ENCODE measurements at places on chromosomes 12 and 14.
A peak's percentile ranks its signal among the peaks of the same experiment; 100 is the strongest.

GRCh38 chr12:124750149-124750656 lies 113.5 kb downstream of the SCARB1 start:
- DNase-seq = no peak
- H3K27me3 ChIP-seq = peaks cover 31% of the 10 kb centered on the region
- H3K4me3 ChIP-seq = no peak overlapping the region

DNA sequence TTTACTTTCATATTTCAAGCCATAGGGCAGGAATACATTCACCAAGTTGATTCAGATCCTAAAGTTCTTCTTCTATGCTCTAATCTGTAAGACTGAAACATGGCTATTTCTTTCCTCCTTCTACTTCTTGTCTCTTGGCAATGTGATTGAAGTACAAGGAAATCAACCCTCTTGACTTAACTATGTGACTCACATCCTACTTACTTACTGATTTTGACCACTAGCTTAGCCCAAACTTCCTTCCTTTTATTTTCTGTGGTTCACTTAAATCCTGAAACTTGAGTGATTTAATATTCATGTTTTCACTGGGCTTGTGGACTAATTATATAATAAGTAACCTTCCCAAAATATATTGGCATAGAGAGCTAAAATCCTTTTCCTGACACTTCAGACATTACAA lies 111.2 kb upstream of the NOVA1 start:
- H3K36me3 ChIP-seq = no peaks in the 10 kb centered on the region
- H3K27me3 ChIP-seq = peaks cover 4% of the 10 kb centered on the region
- no peaks in the 10 kb centered on the region for H3K4me1 ChIP-seq
- H3K27ac ChIP-seq = no peak overlapping the region
- no peak for DNase-seq
- H3K4me3 ChIP-seq = no peak overlapping the region

DNA sequence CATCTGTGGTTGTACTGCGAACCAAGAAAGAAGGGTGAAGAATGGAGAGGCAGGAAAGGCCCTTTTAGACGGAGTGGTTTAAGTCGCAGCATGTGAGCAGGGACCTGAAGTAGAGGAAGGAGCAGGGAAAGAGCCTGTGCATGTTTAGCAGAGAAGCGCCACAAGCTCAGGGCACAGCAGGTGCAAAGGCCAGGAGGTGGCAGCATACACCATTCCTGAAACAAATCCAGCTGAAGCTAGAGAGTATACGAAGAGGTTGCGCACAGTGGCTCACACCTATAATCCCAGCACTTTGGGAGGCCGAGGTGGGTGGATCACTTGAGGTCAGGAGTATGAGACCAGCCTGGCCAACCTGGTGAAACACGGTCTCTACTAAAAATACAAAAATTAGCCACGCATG lies 49.9 kb downstream of the HELB start:
- no peak overlapping the region for H3K4me3 ChIP-seq
- no peak overlapping the region for H3K27ac ChIP-seq
- peak; percentile 20 for DNase-seq
- no peaks in the 10 kb centered on the region for H3K27me3 ChIP-seq

GRCh38 chr12:108360487-108360886 lies 21.4 kb upstream of the CMKLR1 start:
- H3K36me3 ChIP-seq = no peaks in the 10 kb centered on the region
- H3K27me3 ChIP-seq = no peaks in the 10 kb centered on the region
- H3K4me3 ChIP-seq = no peak overlapping the region
- no peak for DNase-seq

DNA sequence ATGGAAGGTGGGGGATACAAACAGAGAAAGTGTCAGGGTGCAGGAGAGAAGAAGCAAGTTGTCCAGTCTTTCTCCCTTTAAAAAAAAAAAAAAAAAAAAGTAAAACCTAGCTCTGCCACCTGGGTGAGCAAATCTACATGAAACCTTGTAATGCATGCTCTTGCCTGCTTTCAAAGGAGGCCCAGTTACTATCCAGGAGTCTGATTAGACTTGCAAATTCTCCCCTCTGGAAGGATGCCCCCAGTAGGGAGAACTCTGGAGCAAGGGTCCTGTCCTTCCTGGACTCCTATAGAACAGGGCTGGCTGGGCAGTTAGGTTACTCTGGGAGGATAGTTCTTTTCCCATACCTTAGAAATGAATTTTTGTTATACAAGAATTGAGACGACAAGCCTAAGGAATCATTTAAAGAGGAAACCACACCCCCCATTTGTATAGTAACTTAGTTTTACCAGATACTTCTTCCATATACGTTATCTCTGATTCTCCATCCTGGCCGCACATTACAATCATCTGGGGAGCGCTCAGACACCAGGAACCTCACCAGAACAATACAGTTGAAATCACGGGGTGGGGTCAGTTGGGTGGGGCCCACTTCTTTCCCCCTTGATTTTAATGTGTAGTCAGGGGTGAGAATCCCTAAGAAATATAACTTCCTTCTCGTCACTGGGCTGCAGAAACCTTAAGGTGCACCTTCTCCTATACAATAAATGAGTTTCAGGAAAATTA lies 30.5 kb downstream of the RAB35 start:
- H3K4me1 ChIP-seq = peaks cover 35% of the 10 kb centered on the region
- DNase-seq = no peak
- H3K36me3 ChIP-seq = no peaks in the 10 kb centered on the region

DNA sequence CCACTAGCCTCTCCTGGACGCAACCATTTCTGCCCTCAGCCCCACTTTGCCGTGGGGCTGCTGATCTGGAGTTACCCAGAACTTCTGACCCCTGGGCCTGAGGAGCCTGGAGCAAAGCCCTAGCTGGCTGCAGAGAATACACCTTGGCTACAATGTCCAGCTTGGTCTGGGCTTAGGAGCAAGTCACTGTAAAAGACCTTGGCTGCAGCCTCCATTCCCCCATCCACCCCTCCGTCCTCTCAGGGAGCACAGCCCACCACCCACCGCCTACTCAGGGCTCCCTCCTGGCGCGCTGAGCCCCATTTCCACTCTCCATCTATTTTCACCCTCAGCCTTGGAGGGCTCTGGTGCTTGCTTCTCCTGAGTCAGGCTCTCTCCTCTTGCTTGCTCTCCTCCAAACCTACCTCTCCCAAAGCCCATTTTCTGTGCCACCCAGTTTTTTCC lies 42.9 kb downstream of the ERH start:
- DNase-seq = no peak
- H3K36me3 ChIP-seq = no peaks in the 10 kb centered on the region
- H3K27me3 ChIP-seq = peaks cover 23% of the 10 kb centered on the region
- no peak overlapping the region for H3K27ac ChIP-seq
- no peak overlapping the region for H3K4me3 ChIP-seq

DNA sequence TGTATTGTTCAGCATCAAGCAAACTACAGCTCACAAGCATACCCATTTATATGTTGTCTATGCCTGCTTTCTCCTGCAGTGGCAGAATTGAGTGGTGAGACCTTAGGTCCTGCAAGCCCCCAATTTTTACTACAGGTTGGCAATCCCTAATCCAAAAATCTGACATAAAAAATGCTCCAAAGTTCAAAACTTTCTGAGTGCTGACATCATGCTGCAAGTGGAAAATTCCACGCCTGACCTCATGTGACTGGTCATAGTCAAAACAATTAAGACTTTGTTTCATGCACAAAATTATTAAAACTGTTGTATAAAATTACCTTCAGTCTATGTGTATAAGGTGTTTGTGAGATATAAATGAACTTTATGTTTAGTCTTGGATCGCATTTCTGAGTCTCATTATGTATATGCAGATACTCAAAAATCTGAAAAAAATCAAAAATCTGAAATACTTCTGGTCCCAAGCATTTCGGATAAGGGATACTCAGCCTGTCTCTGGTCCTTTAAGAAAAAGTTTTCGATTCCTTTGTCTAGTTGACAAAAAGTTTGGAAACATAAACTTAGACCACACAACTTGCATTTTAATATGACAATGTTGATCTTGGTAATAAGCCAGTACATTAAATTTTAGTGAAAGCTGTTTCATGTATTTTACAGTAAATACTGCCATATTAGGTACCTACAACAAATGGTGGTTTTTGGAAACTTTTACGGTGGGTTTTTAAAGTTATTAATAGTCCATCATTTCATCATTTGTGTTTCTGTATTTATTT lies 81.5 kb downstream of the AEBP2 start:
- no peak overlapping the region for H3K27ac ChIP-seq
- H3K27me3 ChIP-seq = peaks cover 4% of the 10 kb centered on the region
- H3K4me1 ChIP-seq = no peaks in the 10 kb centered on the region
- DNase-seq = no peak
- peaks cover 18% of the 10 kb centered on the region for H3K36me3 ChIP-seq
- no peak overlapping the region for H3K4me3 ChIP-seq

GRCh38 chr12:18578191-18578590 lies 159.6 kb downstream of the PLCZ1 start:
- H3K4me1 ChIP-seq = no peaks in the 10 kb centered on the region
- no peak for DNase-seq
- H3K36me3 ChIP-seq = no peaks in the 10 kb centered on the region
- peaks cover 5% of the 10 kb centered on the region for H3K27me3 ChIP-seq
- H3K27ac ChIP-seq = no peak overlapping the region

- peaks cover 51% of the 10 kb centered on the region for H3K36me3 ChIP-seq
- no peak overlapping the region for H3K4me3 ChIP-seq
- H3K27ac ChIP-seq = peak overlapping the region; percentile 68
- peaks cover 16% of the 10 kb centered on the region for H3K4me1 ChIP-seq
- no peak for DNase-seq
These were observed 69.3 kb downstream of the PPFIBP1 start for GRCh38 chr12:27593266-27593665.

- no peak overlapping the region for H3K27ac ChIP-seq
- DNase-seq = no peak
- H3K4me1 ChIP-seq = no peaks in the 10 kb centered on the region
- H3K36me3 ChIP-seq = no peaks in the 10 kb centered on the region
- peaks cover 4% of the 10 kb centered on the region for H3K27me3 ChIP-seq
These were observed 190.2 kb downstream of the FSCB start for GRCh38 chr14:44316647-44317440.

- H3K4me3 ChIP-seq = no peak overlapping the region
- no peaks in the 10 kb centered on the region for H3K36me3 ChIP-seq
- H3K4me1 ChIP-seq = peaks cover 6% of the 10 kb centered on the region
- DNase-seq = no peak
These were observed 75.9 kb upstream of the RERGL start for GRCh38 chr12:18165889-18166288.

- no peak for DNase-seq
- H3K27ac ChIP-seq = no peak overlapping the region
- H3K36me3 ChIP-seq = peaks cover 14% of the 10 kb centered on the region
- H3K4me1 ChIP-seq = peaks cover 25% of the 10 kb centered on the region
- peaks cover 2% of the 10 kb centered on the region for H3K27me3 ChIP-seq
These were observed 45.0 kb downstream of the LRCOL1 start for GRCh38 chr12:132565365-132565764.

DNA sequence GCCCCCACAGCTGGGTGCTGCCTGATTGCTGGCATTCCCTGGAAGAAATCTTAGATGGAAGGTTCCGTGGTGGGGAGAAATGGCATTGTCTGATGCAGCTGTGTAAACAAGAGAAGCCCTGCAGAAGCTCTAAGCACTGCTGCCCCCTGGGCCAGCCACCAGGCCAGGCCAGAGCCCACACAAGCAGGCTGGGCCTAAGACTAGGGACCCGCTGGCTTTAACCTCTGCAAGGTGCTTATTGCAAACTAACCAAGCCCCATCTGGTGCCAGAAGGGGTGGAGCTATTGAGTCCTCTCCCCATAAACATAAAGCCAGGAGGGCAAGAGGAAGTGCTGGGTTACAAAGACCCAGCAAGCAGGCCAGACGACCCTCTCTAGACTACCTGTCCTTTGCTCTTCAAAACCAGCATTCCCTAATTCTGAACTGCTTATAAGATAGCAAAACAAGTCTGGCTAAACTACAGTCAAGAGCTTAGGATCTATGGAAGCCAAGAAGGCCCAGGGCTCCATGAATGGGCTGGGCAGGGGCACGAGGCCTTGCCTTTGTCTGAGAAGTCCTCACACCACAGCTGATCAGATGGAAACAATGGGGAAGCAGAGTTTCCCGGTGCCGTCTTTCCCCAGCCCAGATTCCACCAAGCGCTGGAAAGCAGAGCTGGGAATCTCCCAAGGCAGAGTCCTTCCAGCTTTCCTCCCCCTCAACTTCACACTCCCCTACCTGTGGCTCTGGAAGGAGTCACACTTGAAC lies 28.8 kb downstream of the P2RX4 start:
- H3K4me3 ChIP-seq = no peak overlapping the region
- H3K36me3 ChIP-seq = peaks cover 37% of the 10 kb centered on the region
- no peak for DNase-seq
- H3K27ac ChIP-seq = peak overlapping the region; percentile 97

DNA sequence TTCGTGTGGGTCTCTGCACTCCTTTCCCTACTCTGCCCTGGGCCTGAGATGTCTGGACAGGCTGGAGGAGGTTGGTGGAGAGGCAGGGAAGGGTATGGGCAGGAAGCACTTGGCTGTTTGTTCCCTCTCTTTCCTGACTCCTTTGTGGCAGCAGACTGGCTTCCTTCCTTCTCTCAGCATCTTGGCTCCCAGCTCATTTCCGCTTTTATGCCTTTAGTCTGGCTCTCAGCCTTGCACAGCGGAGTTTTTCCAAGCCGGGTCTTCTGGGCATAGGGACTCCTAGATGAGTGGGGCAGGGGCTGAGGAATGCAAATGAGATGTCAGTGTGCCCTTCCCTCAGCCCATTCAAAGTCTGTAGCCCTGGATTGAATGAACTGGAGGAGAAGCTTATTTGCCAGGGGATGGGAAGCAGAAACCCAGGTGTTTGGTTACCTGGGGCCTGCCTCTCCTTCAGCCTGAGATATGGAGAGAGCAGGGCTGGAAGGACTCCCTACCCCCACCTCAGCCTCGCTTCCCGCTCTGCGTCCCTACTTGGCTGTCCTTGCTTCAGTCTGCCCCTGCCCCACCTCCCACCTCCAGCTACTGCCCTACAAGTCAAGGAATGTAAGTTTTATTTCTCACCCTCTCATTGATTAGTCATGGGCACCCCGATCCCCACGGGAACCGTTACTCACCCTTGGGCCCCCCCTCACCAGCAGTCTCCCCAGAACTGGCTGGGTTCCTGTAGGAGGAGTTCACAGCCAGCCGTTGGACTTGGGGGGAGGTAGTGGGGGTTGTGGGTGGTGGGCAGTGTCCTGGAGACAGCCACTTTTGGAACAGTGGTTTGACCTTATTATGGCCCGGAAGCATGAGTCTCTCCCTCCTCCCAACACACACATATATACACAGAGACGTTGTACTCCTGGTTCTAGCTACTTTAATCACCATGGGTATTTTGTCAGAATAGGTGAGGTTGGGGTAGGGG lies 9.3 kb upstream of the ITGA5 start:
- no peak overlapping the region for H3K4me3 ChIP-seq
- H3K36me3 ChIP-seq = peaks cover 5% of the 10 kb centered on the region
- no peak for DNase-seq
- H3K4me1 ChIP-seq = peaks cover 90% of the 10 kb centered on the region
- peaks cover 13% of the 10 kb centered on the region for H3K27me3 ChIP-seq
- H3K27ac ChIP-seq = peak overlapping the region; percentile 69

- H3K27ac ChIP-seq = no peak overlapping the region
- no peaks in the 10 kb centered on the region for H3K27me3 ChIP-seq
- H3K4me3 ChIP-seq = no peak overlapping the region
- H3K36me3 ChIP-seq = no peaks in the 10 kb centered on the region
These were observed 89.7 kb upstream of the MYF6 start for GRCh38 chr12:80617733-80618132.

- peaks cover 7% of the 10 kb centered on the region for H3K4me1 ChIP-seq
- peaks cover 9% of the 10 kb centered on the region for H3K36me3 ChIP-seq
- no peaks in the 10 kb centered on the region for H3K27me3 ChIP-seq
- no peak for DNase-seq
- no peak overlapping the region for H3K4me3 ChIP-seq
These were observed 269.9 kb downstream of the RPL10L start for GRCh38 chr14:46381674-46382073.
